Fibroblast of lung (primary cell): ENCODE measurements at places on chromosomes 13 and 19.

GRCh38 chr13:110503037-110503901, 58.3 kb downstream of the RAB20 start:
- no peak overlapping the region for H3K4me3 ChIP-seq
- H3K27me3 ChIP-seq, result no peaks in the 10 kb centered on the region
- H3K36me3 ChIP-seq, result peaks cover 22% of the 10 kb centered on the region
- H3K27ac ChIP-seq, result no peak overlapping the region
- H3K4me1 ChIP-seq, result no peaks in the 10 kb centered on the region

DNA sequence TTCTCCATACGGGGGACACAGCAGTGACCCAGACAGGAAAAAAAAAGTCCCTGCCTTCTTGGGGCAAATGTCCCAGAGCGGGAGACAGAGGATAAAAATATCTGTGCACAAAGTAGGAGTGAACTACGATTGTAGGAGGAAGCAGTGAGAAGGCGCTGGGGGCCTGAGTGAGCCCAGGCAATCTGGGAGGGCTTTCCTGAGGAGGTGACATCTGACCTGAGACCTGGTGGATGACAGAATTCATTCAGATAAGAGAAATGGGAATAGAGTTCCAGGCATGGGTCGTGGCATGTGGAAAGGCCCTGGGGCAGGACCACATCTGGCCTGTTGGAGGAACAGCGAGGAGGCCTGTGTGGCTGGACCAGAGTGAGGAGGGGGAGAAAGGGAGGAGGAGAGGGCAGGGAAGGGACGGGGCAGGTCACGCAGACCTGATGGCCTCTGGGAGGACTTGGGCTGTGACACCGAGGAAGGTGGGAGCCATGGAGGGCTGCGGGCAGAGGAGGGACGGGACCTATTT, 50.2 kb upstream of the NFIC start:
- no peak overlapping the region for H3K4me3 ChIP-seq
- no peak for DNase-seq
- no peaks in the 10 kb centered on the region for H3K4me1 ChIP-seq
- H3K27ac ChIP-seq, result no peak overlapping the region
- no peaks in the 10 kb centered on the region for H3K36me3 ChIP-seq
- peaks cover 3% of the 10 kb centered on the region for H3K27me3 ChIP-seq

DNA sequence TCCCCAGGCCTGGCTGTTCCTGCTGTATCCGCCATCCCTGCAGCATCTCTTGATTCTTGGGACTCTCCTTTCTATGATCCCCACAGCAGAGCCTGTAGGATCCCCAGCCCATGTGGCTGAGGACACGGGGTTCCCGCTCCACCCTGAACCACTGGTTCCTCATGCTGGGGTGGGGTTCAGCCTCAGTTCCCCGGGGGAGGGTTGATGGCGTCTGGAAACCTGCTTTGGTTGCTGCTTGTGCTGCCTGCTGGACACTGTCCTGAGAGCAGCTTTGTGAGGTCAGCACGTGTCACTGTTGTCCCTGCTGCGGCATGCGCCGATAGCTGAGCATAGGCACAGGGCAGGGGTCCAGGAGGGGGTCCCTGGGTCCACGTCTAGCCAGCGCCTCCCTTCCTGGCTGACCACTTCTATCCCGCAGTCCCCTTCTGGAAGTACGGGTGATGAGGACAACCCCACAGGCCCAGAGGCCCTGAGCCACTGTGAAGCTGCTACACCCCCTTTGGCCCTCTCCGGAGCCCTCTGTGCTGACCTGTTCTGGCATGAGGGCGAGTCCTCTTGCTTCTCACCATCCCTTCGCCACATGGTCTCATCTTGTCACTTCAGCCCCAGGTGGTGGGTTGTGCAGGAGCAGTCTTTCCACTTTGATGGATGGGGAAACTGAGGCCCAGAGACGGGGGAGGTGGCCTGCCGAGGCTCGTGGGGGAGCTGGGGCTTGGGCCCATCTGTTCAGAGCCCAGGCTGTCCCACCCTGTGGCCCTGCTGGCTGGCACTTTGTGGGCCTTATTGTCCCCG, 5.5 kb downstream of the EPN1 start:
- peaks cover 29% of the 10 kb centered on the region for H3K36me3 ChIP-seq
- H3K4me3 ChIP-seq, result no peak overlapping the region
- H3K27me3 ChIP-seq, result no peaks in the 10 kb centered on the region
- DNase-seq, result no peak

DNA sequence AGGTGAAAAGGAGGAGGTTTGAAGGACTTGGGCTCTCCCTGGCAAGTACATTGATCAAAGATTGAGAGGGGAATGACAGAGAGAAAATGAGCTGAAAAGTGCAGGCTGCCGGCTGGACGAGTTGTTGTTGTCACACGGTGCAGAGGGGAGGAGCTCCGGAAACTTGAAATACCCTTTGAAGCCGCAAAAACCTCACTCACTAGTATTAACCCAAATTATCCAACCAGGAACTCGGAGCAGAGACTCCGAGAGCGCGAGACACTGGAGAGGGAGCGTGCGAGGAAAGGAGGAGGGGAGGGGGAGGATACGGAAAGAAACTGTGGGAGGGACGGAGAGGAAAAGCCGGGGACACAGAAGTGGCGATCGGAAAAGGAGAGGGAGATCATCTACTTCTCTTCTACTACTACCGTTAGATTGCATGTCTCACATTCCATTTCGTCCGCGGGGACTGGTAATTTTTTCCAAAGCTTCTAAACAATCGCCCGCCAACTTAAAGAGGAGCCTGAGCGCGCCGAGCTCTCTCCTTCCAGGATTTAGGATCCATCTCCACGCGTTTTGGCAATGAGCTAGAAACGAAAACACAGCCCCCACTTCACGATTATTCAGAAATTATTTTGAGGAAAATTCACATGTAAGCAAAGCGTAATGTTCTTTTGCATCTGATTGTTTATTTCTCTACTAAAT, at the start of gene DACH1:
Gene DACH1 (minus strand): TSS at position 74 of the 684 bp plus-strand sequence.
- peak within 1 kb of the TSS; percentile 59 for H3K4me3 ChIP-seq
- H3K36me3 ChIP-seq, result no peaks in the 10 kb centered on the region
- DNase-seq, result peak; percentile 83
- H3K27ac ChIP-seq, result no peak within 1 kb of the TSS
- no peaks in the 10 kb centered on the region for H3K27me3 ChIP-seq
- no peaks in the 10 kb centered on the region for H3K4me1 ChIP-seq

GRCh38 chr19:16085115-16085514, 8.8 kb downstream of the TPM4 start:
- H3K36me3 ChIP-seq, result peaks cover 55% of the 10 kb centered on the region
- no peak for DNase-seq
- no peaks in the 10 kb centered on the region for H3K27me3 ChIP-seq
- H3K27ac ChIP-seq, result peak overlapping the region; percentile 28
- peaks cover 41% of the 10 kb centered on the region for H3K4me1 ChIP-seq

DNA sequence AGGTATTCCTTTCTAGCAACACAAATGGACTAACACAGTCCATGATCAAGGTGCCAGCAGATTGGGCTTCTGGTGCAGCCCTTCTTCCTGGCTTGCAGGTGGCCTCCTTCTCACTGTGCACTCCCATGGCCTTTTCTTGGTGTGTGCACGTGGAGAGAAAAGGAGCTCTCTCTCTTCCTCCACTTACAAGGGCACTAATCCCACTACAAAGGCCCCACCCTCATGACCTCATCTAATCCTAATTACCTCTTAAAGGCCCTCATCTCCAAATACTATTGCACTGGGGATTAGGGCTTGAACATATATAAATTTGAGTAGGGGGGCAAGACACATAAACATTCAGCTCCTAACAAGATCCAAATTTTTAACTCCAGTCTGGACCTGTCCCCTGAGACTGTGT, 19.7 kb upstream of the FARP1 start:
- H3K4me3 ChIP-seq, result no peak overlapping the region
- H3K27me3 ChIP-seq, result no peaks in the 10 kb centered on the region
